CD4-positive, alpha-beta memory T cell (primary cell): ENCODE measurements at places on chromosomes 7 and 10. TPM values are rescaled to one million over a fixed set of nuclear protein-coding genes. Genes with fewer than 3 reads are reported as not detected.

GRCh38 chr10:80596391-80597257 lies 58.9 kb downstream of the SH2D4B start:
- no peak overlapping the region for H3K27ac ChIP-seq
- no peak for DNase-seq
- H3K4me1 ChIP-seq: no peaks in the 10 kb centered on the region
- H3K4me3 ChIP-seq: no peak overlapping the region
- H3K36me3 ChIP-seq: no peaks in the 10 kb centered on the region
- H3K27me3 ChIP-seq: no peaks in the 10 kb centered on the region

DNA sequence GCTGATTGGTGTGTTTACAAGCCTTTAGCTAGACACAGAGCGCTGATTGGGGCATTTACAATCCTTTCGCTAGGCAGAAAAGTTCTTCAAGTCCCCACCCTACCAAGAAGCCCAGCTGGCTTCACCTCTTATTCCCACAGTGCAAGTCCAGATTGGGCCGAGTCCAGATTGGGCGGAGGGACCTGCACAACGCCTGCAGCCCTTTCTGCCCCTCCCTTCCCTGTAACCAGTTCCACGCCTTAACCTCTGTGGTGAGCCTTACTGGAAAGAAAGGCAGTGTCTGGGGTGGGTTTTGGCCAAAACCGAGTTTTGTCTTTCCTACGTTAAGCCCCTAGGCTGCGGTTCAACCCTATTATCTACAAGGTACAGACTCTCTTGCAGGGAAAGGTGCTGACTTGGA lies 268.7 kb downstream of the ZEB1 start:
- H3K27ac ChIP-seq: no peak overlapping the region
- no peaks in the 10 kb centered on the region for H3K36me3 ChIP-seq
- no peak overlapping the region for H3K4me3 ChIP-seq
- no peaks in the 10 kb centered on the region for H3K27me3 ChIP-seq

DNA sequence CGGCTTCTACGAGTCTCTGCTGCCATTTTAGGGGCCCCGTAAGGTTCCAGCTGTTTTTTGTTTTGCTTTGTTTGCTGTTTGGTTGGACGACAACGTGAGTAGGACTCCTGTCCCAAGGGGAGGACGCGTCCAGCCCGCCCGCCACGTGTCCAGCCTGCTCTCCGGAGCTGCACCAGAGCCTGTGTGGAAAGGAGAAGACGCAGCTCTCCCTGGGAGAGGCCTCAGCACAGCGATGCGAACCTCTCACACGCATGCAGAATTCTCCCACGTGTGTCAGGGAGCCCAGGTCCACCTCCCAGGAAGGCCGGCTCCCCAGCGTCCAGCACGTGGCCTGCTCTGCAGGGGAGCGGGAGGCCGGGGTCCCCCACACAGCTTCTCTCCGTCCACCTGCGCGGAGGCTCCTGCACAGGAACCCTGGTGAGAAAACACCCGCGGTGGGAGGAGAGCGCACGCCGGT lies 36.4 kb upstream of the DNAJB6 start:
- peaks cover 20% of the 10 kb centered on the region for H3K4me1 ChIP-seq
- no peak for DNase-seq
- no peaks in the 10 kb centered on the region for H3K27me3 ChIP-seq
- H3K36me3 ChIP-seq: no peaks in the 10 kb centered on the region

DNA sequence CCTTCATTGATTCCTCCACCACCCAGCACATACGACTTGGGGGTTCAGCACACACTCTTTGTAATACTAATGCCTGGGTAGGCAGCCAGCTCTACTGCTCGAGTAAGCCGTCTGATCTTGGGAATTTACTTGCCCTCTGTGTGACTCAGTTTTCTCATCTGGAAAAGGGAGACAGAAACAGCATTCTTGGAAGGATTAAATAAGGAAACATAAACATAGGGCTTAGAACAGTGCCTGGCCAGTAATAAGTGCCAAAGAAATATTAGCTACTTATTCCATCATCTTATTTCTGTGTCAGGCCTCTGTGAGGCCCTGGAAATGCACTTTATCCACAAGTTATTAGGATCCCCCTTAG lies 130.1 kb downstream of the TNS3 start:
- no peaks in the 10 kb centered on the region for H3K27me3 ChIP-seq
- no peaks in the 10 kb centered on the region for H3K36me3 ChIP-seq
- DNase-seq: no peak
- no peak overlapping the region for H3K4me3 ChIP-seq
- no peaks in the 10 kb centered on the region for H3K4me1 ChIP-seq

DNA sequence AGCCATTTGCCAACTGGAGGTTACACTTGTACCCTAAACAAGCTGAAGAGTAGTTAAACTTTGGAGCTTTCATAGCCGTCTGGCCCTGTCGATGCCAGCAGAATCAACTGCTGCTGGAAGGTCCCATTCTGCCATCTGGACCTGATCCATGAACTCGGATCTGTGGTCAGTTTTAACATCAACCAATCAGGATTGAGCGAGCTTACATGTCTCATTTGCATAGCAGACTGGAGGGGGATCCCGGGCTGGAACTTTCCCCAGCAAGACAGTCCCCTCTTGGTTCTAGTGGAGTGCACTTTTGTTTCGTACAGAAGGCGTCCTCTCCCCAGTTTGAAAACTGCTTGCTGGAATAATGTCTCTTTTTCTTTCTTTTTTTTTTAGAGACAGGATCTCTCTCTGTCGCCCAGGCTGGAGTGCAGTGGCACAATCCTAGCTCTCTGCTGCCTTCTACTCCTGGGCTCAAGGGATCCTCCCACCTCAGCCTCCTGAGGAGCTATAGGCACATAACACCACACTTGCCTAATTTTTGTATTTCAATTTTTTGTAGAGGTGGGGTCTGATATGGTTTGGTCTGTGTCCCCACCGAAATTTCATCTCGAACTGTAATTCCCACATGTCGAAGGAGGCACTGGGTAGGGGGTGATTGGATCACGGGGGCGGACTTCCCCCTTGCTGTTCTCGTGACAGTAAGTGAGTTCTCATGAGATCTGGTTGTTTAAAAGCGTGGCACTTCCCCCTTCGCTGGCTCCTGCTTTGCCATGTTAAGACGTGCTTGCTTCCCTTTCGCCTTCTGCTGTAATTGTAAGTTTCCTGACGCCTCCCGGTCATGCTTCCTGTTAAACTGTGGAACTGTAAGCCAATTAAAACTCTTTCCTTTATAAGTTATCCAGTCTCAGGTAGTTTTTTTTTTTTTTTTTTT lies 42.8 kb upstream of the SEPHS1 start:
- H3K27ac ChIP-seq: no peak overlapping the region
- no peak for DNase-seq
- H3K27me3 ChIP-seq: no peaks in the 10 kb centered on the region
- H3K4me1 ChIP-seq: no peaks in the 10 kb centered on the region
- no peak overlapping the region for H3K4me3 ChIP-seq
- H3K36me3 ChIP-seq: no peaks in the 10 kb centered on the region

- DNase-seq: no peak
- H3K4me3 ChIP-seq: no peak overlapping the region
- no peak overlapping the region for H3K27ac ChIP-seq
- no peaks in the 10 kb centered on the region for H3K27me3 ChIP-seq
- no peaks in the 10 kb centered on the region for H3K4me1 ChIP-seq
Measured at GRCh38 chr10:117796130-117796745, 250.5 kb downstream of the RAB11FIP2 start.

DNA sequence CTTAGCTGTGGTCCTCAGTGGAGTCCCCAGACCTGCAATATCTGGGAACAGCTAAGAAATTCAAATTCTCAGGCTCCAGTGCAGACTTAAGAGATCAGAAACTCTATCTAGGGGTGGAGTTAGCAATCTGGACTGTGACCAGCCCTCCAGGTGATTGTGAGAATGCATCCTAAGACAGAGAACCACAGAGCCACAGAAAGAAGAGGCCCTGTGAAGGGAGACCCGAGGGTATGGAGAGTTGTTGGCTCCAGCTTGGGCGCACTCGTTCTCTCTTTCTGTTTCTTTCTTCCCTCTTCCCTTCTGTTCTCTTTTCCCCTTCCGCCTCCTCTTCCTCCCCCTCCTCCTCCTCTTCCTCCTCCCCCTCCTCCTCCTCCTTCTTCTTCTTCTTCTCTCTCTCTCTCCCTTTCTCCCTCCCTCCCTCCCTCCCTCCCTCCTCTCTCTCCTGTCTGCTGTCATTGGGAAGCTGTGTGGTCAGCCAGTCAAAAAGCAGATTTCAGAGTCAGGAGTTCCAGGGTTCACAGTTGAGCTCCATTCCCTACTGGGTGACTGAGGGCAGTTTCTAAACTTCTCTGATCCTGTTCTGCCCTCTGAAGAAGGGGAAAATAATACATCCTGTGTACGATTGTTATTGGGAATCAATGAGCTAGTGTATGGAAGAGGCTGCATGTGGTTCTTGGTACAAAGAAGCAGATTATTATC lies 62.1 kb upstream of the STEAP1B start:
- DNase-seq: no peak
- no peak overlapping the region for H3K27ac ChIP-seq
- no peak overlapping the region for H3K4me3 ChIP-seq

DENND11 gene
- total RNA-seq: 62.9 TPM

TMEM176B gene
- 2.3 TPM for total RNA-seq

- no peaks in the 10 kb centered on the region for H3K4me1 ChIP-seq
- no peak for DNase-seq
- H3K27ac ChIP-seq: no peak overlapping the region
- no peak overlapping the region for H3K4me3 ChIP-seq
- no peaks in the 10 kb centered on the region for H3K27me3 ChIP-seq
Measured at GRCh38 chr7:47366211-47366610, 215.7 kb downstream of the TNS3 start.

LRRD1 gene
- total RNA-seq: not detected

DNA sequence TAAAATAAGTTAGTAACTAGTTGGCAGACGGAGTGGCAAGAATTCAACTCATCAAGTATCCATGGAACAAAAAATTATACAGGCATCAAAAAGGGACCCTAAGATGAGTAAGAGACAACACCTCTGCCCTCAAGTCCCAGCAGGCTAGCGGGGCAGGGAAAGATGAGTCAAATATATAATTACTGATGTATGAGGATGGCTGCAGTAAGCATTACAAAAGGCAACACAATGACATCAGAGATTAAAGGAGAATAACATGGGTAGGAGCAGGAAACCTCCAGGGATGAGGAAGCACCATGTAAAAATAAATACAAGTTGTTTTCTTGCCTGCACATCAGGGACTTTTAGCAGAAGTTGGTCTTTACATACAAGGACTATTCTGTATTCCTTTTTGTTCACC lies 49.4 kb downstream of the SCRN1 start:
- no peaks in the 10 kb centered on the region for H3K36me3 ChIP-seq
- no peaks in the 10 kb centered on the region for H3K27me3 ChIP-seq
- H3K4me3 ChIP-seq: no peak overlapping the region
- DNase-seq: no peak

- no peaks in the 10 kb centered on the region for H3K4me1 ChIP-seq
- no peaks in the 10 kb centered on the region for H3K27me3 ChIP-seq
- H3K27ac ChIP-seq: no peak overlapping the region
- DNase-seq: no peak
Measured at GRCh38 chr10:58465629-58466028, 47.0 kb upstream of the BICC1 start.

GRCh38 chr7:121500360-121501058 lies 104.4 kb upstream of the FAM3C start:
- no peak for DNase-seq
- no peak overlapping the region for H3K27ac ChIP-seq
- H3K4me1 ChIP-seq: no peaks in the 10 kb centered on the region

DNAJB12 gene
- 26.7 TPM for total RNA-seq

ELFN1 gene
- 0.12 TPM for total RNA-seq

DNA sequence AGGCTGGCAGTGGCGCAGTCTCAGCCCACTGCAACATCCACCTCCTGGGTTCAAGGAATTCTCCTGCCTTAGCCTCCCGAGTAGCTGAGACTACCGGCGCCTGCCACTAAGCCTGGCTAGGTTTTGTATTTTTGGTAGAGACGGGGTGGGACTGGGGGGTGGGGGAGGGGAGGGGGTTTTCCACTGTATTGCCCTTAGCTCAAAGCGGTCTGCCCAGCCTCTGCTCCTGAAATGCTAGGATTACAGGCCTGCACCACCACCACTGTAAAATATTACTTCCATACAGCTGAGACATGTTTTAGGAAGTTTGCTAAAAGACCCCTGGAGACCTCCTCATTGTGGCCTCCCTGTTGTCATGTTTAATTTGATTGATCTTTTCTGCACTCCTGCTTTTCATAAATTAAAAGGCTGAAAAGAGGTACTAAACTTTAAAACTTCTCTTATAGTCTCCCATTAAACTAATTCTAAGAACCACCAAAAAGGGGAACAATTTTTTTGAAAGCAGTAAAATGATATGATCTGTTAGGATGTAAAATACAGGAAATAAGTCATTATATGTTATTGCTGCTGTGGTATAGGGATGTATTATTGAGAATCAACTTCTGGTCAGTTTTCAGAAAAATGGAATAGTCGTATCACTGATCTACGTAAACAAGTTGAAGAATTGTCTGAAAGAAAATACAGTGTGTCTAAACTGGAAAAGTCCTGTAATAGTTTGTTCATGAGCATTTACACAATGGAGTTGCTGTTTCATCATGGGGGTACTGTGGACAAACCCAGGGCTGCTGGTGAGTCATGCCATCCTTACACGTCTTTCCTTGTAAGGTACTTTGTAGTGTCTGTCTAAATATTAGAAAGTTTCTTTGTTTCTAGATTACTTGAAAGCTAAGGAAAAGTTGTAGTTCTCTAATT lies 72.9 kb upstream of the TMEM248 start:
- DNase-seq: no peak
- H3K27me3 ChIP-seq: no peaks in the 10 kb centered on the region
- H3K27ac ChIP-seq: no peak overlapping the region
- H3K4me3 ChIP-seq: no peak overlapping the region
- no peaks in the 10 kb centered on the region for H3K36me3 ChIP-seq

GRCh38 chr7:2750004-2750407 lies 62.0 kb downstream of the AMZ1 start:
- H3K36me3 ChIP-seq: no peaks in the 10 kb centered on the region
- H3K27me3 ChIP-seq: no peaks in the 10 kb centered on the region
- no peak overlapping the region for H3K4me3 ChIP-seq
- DNase-seq: no peak
- no peak overlapping the region for H3K27ac ChIP-seq
- no peaks in the 10 kb centered on the region for H3K4me1 ChIP-seq

DNA sequence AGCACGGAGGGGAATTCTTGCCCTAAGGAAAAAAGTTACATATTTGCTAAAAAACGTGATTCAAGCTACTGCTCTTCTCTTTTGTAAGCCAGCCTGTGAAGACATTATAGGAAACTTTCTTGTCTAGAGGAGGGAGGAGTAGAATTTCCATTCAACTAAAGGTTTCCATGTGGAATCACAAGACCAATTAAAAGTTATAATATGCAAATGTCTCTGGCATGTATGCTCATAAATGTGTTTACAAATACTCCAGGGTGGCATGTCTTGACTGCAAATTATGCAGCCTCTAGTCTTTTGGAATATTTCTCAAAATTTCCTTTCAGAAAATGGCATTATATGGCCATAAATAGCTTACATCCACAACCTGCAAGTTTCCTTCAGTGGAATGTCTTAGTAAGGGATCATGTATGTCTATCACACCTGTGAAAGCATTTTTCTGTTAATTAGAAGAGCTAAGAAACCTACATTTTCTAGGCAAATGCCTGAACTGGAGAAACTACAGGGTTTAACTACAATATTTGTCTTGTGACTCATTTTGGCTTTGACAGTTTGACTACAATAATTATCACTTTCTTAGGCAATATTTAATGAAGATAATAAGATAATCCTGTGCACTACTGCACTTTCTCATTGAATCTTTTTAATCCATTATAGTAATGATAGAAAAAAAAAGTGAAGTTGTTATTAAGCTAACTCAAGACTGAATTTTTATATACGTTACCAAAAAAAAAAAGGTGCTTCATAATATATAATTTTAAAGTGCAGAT lies 111.1 kb upstream of the C10orf90 start:
- H3K4me3 ChIP-seq: no peak overlapping the region
- no peaks in the 10 kb centered on the region for H3K27me3 ChIP-seq
- no peaks in the 10 kb centered on the region for H3K4me1 ChIP-seq
- no peak overlapping the region for H3K27ac ChIP-seq
- H3K36me3 ChIP-seq: no peaks in the 10 kb centered on the region
- no peak for DNase-seq
